ENCODE measurements at places on chromosomes 16 and 17.

DNA sequence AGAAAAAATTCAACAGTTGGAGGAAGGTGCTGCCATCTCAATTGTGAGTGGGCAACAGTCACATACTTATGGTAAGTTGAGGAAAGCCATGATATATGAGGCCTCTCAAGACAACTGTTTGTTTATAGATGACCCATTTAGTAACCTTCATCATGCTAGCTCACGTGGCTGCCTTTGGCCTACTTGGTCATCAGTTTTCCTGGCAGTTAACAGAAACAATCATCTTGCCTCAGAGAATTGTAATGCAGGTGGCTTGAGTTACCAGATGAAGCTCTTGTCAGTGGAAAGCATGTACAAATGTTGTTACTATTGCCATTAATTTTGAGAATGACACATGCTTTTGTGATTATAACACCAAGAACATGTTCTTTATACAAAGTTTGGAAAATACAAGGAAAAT lies 14.7 kb downstream of the TPPP3 start:
- DNase-seq, result no peak

- peak; percentile 78 for DNase-seq
Measured at GRCh38 chr17:78357177-78357586, 2.7 kb downstream of the SOCS3 start.

GRCh38 chr16:89922884-89923639 lies at the start of gene TUBB3:
Gene TUBB3, plus strand, starts transcription at chr16:89923342. Its CDS starts 60 bp downstream, at chr16:89923402.
- DNase-seq, result peak; percentile 96

DNA sequence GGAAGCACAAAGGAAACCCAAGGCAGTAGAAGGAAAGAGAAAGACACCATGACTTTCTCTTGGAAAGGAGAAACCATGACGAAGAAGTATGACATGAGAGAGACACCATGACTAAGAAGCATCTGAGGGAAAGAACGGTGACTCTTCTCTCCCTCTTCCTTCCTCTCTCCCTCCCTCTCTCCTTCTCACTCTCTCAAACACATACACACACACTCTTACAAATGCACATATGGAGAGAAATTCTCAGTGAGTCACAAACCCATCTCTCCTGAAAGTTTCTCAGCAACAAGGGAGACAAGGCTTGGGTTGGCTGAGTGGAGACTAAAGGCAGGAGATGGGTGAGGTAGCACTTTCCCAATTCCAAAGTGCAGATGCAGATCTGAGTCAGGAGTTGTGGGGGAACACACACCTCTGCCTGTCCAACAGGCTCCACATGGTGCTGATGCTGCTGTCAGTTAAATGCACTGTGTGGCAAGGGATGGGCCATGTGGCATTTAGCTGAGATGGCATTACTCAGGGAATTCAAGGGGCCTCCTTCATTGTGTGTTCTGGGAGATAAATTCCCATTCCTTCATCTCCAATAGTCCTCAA lies 336.7 kb upstream of the C16orf82 start:
- no peak for DNase-seq

GRCh38 chr17:48530208-48530886 lies 464 bp downstream of the HOXB1 start:
- DNase-seq, result no peak

DNA sequence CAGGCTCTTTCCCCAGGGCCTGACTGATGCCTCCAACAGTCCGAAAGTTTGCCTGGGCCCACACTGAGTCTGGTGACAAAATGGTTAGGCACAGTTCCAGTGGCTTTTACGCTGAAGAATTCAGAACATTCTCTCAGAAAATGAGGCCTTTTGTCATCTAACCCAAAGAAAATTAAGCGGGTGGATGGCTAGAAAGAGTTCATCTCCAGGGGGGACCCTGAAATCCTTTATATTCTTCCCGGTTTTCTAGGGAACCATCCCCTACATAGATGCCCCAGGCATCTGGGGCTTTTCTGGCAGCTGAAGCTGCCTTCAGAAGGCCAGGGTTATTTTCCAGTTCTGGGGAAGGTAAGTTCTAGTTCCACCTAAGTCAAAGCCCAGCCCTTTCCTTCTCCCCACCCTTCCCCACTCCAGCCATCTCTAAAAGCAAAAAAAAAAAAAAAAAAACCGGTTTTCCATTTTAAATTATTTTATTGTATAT lies 2.2 kb downstream of the RASD1 start:
- DNase-seq, result no peak

DNA sequence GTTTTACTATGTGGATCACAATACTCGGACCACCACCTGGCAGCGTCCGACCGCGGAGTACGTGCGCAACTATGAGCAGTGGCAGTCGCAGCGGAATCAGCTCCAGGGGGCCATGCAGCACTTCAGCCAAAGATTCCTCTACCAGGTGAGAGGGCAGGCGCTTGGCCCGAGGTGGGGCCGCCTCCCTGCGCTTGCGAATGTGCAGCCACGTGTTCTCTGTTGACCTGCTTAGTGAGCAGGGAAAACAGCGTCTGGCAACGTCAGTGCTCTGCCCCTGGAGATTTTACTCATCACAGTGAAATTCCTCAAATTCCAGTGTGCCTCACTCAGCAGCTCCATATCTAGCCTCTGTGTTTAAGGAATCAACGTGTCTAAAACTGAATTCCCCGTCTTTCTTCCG lies 33.4 kb upstream of the CLEC18A start:
- DNase-seq, result peak; percentile 89

DNA sequence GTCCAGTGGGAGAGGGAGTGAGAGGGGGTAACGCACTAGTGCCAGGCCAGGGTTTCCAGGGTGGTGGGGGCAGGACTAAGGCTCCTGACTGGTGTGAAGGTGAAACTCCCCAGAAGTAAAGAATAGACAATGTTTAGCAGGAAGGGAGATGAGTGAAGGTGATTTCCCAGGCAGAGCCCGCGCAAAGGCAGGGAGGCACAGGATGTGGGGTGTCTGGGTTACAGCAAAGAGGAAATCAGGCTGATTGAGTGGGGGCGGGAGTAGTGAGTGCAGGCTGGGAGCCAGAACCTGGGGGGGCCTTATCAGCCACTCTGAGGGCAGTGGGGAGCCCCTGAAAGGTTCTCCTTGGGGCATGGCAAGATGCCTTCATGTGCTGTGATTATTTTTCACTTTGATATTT lies 167.5 kb downstream of the UTP18 start:
- no peak for DNase-seq

DNA sequence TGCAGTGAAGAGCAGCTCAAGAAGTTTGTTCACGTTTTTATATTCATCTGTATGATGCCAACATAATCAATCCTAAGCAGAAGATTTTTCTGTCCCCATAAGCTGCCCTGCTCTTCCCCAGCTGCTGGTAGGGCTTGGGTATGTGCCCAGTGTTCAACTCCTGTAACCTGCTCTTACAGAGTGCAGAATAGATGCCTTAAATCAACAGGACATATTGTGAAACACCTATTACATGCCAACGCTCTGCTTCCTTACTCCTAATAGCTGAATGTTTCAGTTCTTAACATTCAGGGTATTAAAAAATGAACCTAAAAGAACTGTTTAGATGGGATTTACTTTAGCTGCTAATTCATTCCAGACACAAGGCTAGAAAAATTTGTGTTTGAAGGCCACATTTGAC lies 190.9 kb downstream of the HS3ST3A1 start:
- no peak for DNase-seq

GRCh38 chr16:49563666-49564065 lies 190.1 kb downstream of the C16orf78 start:
- DNase-seq, result no peak

GRCh38 chr17:32928586-32929535 lies 908 bp downstream of the TMEM98 start:
- no peak for DNase-seq

DNA sequence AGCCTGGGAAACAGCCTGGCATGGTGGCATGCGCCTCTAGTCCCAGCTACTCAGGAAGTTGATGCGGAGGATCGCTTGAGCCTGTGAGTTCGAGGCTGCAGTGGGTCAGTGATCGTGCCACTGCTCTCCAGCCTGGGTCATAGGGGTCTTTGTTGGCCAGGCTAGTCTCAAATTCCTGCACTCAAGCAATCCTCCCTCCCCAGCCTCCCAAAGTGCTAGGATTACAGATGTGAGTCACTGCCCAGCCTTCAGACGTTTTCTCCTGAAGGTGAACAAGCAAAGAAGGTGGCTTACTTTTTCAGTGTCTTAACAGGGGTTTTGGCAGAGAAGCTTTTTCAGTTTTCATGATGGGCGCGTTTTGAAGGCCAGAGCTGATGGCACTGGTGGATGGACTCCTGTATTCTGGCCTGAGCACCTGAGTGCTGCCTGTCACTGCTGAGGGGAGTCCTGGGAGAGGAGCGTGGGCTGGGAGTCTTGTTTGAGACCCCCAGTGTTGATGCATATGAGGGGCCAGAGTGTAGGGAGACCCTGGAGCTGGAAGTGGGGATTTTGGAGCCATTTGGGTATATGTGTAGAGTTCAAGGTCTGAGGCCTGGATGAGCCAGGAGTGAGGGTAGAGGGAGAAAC lies 41.4 kb downstream of the FOXK2 start:
- no peak for DNase-seq

DNA sequence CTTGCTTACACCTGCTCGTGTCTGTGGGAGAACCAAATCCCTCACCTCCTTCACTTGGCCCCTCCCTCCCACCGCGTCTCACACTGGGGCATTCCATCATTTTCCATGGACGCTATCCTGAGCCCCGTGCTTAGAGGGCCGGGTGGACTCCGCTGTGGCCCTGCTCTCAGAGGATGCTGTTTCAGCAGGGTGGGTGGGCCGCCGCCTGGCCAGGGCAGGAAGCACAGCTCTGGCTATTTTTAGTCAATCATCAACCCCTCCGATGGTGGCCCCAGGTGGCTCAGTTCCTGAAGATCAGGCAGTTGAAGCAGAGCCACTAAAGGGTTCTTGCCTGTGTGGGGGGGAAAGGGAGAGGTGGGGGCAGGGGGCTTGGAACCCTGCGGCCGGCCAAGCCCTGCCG lies 230.3 kb downstream of the ENGASE start:
- no peak for DNase-seq

- DNase-seq, result peak; percentile 87
Measured at GRCh38 chr16:57045694-57046381, 46.5 kb upstream of the CPNE2 start.

DNA sequence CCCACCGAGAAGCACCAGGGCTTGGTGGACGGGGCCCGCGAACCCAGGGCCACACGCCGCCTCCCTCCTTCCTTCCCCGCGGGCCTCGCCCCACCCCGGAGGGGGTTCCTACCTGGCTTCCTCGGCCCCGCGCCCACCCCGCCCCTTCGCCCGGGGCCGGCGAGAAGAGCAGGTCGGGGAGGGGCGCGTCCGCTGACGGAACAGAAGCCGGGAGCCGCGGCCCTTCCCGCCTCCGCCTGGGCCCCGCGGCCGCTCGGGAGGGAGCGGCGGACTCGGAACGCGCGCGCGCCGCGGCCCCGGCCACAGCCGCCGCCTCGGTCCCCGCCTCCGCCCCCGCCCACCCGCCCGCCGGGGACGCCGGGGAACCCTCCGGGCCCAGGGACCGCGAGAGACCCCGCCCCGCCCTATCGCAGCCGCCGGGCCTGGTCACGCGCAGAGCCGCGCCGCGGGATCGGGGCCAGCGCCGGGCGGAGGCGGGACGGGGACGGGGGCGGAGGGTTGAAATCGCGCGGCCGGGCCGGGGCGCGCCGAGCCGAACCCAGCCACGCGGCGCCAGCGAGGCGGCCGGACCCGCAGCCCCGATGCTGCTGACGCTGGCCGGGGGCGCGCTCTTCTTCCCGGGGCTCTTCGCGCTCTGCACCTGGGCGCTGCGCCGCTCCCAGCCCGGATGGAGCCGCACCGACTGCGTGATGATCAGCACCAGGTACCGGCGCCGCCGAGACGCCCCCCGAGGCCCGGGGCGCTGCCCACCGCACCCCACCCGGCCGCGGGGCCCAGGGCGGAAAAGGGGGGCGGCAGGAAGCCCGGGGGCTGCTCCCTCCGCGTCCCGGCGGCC lies at the start of gene TLCD3A:
Gene TLCD3A, plus strand, starts transcription at position 530 of the 835 bp plus-strand sequence. Its CDS starts 52 bp downstream, at position 582.
- DNase-seq, result peak; percentile 90

DNA sequence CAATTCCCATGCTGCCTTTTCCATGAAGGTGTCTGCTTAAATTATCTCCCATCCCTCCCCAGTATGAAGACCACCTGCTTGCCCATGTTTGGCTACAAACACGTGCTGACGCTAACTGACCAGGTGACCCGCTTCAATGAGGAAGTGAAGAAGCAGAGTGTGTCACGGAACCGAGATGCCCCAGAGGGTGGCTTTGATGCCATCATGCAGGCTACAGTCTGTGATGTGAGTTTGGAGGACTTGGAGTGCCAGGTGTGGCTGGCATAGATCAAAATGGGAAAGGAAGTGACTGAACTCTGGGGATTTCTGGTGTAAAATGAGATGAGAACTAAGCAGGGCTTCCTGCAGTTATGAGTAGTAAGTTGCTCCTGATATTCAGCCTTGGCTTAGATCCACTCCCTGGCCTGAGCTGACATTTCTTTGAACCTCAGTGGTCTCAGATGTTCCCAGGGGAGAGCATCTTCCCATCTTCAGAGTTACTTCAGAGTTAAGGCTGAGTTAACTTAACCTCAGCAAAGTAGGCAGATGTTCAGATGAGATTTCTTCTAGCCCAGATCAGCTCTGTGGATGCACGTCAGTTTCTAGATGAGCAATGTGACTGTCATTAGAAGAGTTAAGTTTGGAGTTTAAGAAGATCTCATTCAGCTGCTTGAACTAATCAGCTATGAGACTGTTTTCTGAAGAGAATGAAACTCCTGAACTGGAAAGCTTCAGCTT lies 32.7 kb downstream of the ITGB3 start:
- no peak for DNase-seq

DNA sequence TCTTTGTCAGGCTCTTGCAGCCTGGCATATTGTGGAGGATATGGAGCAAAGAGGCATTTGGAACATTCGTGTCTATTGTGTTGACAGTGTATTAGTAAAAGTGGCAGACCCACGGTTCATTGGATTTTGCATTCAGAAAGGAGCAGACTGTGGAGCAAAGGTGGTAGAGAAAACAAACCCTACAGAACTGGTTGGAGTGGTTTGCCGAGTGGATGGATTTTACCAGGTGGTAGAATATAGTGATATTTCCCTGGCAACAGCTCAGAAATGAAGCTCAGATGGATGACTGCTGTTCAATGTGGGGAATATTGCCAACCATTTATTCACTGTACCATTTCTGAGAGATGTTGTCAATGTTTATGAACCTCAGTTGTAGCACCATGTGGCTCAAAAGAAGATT lies 44.5 kb downstream of the EFCAB13 start:
- DNase-seq, result no peak

DNA sequence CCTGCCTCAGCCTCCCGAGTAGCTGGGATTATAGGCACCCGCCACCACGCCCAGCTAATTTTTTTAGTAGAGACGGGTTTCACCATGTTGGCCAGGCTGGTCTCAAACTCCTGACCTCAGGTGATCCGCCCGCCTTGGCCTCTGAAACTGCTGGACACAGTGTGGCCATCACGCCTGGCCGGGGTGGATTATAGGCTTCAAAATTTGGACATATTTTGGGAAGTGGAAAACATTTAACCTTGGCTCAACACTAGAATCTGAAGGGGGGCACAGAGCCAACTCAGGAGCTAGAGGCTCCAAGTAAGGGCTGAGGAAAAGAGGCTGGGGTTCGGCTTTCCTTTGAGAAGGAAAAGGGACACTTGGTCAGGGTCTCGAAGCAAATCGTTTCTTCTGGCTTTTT lies 2.2 kb upstream of the CDK5R1 start:
- no peak for DNase-seq

- no peak for DNase-seq
Measured at GRCh38 chr16:50267651-50268050, 1.3 kb downstream of the ADCY7 start.

GRCh38 chr17:52673791-52674190 lies 515.3 kb upstream of the CA10 start:
- DNase-seq, result no peak

Data from AG08395 (cell line).